Upper lobe of right lung (tissue), 1 donor: ENCODE measurements at places on chromosomes 11 and 22. TPM values are rescaled to one million over a fixed set of nuclear protein-coding genes. Genes with fewer than 3 reads are reported as not detected.
A peak's percentile ranks its signal among the peaks of the same experiment; 100 is the strongest.

- no peaks in the 10 kb centered on the region for H3K36me3 ChIP-seq
- H3K4me1 ChIP-seq: no peaks in the 10 kb centered on the region
- H3K4me3 ChIP-seq: no peak overlapping the region
Observed at GRCh38 chr11:110829873-110830272, 117.6 kb upstream of the ARHGAP20 start.

GRCh38 chr11:117195258-117195657 lies 3.9 kb upstream of the TAGLN start:
- peaks cover 37% of the 10 kb centered on the region for H3K36me3 ChIP-seq
- no peaks in the 10 kb centered on the region for H3K27me3 ChIP-seq
- H3K4me1 ChIP-seq: peaks cover 14% of the 10 kb centered on the region
- no peak overlapping the region for H3K27ac ChIP-seq
- no peak for DNase-seq

DNA sequence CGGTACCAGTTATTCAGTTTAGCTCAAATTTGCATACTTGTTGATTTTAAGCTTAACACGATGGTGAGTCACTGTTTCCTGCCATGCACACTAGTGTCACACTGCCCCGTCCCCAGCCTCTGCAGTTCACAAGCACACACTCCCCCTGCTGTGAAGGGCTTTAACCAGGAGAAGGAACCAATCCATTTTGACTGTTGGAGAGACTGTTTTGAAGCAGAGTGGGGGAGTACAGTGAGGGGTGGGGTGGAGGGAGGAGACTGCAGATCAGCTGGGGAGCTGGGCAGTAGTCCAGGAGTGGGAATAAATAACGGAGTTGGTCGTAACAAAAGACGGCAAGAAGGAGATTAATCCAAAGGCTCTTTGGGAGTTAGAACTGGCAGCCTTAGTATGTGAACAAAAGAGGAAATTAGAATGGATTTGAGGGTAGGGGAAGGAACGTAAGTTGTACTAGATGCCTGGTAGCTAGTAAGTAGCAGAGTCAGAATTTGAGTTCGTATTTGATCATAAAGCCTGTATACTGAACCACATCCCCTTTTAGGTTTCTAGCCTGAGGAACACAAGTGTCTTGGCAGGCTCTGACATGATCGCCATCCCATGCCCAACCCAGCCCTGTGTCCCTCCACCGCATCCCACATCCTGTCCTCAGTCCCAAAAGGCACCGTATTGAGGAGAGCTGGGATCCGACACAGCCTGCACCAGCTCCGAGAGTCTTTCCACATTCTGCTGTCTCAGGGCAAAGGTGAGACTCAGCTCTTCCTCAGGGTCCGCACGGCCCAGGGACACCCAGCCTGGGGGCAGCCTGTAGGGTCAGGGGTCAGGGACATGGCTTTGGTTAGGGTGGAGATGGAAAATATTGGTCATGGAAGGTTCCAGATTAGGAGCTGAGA lies 862 bp downstream of the TPP1 start:
- H3K4me1 ChIP-seq: peaks cover 9% of the 10 kb centered on the region
- peak overlapping the region; percentile 78 for H3K4me3 ChIP-seq
- DNase-seq: peak; percentile 65

DNA sequence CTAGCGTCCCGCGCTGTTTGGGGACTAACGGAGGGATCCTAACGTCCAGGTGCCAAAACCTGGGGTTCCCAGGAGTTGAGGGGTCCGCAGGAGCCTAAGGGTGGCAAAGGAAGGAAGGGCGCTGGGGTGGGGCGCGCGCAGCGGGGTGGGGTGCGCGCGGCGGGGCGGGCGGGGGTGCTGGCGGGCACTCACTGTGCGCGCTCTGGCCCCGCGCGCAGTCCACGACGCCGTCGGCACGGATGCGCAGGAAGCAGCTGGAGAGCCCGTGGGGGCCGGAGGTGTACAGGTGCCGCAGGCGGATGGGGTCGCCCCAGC lies 412 bp downstream of the FGF19 start:
- no peak overlapping the region for H3K4me3 ChIP-seq
- peaks cover 87% of the 10 kb centered on the region for H3K27me3 ChIP-seq
- no peak for DNase-seq
- H3K27ac ChIP-seq: no peak overlapping the region
- peaks cover 23% of the 10 kb centered on the region for H3K4me1 ChIP-seq

Gene RAC2
- 107 TPM for total RNA-seq

- DNase-seq: peak; percentile 67
- peak overlapping the region; percentile 15 for H3K4me3 ChIP-seq
- H3K27me3 ChIP-seq: no peaks in the 10 kb centered on the region
- H3K27ac ChIP-seq: peak overlapping the region; percentile 32
- H3K36me3 ChIP-seq: no peaks in the 10 kb centered on the region
Observed at GRCh38 chr11:2812371-2812991, 73.1 kb downstream of the CDKN1C start.

DNA sequence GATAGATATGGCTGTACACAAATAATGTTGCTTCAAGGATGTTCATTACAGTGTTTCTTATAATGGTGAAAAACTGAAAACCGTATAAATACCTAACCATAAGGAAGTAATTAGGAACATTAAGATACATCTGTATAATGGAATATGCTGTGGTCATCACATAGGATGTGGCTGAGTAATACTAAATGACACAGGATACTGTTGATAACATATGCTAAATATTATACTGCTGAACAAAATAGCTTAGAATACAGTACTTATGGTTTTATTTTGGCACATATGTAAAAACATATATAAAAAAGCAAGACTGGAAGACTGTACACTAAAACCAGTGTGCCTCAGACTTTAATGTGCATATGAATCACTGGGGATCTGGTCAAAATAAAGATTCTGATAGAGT lies 43.8 kb downstream of the FBXO7 start:
- no peaks in the 10 kb centered on the region for H3K36me3 ChIP-seq
- no peaks in the 10 kb centered on the region for H3K27me3 ChIP-seq
- no peak overlapping the region for H3K4me3 ChIP-seq
- no peaks in the 10 kb centered on the region for H3K4me1 ChIP-seq

DNA sequence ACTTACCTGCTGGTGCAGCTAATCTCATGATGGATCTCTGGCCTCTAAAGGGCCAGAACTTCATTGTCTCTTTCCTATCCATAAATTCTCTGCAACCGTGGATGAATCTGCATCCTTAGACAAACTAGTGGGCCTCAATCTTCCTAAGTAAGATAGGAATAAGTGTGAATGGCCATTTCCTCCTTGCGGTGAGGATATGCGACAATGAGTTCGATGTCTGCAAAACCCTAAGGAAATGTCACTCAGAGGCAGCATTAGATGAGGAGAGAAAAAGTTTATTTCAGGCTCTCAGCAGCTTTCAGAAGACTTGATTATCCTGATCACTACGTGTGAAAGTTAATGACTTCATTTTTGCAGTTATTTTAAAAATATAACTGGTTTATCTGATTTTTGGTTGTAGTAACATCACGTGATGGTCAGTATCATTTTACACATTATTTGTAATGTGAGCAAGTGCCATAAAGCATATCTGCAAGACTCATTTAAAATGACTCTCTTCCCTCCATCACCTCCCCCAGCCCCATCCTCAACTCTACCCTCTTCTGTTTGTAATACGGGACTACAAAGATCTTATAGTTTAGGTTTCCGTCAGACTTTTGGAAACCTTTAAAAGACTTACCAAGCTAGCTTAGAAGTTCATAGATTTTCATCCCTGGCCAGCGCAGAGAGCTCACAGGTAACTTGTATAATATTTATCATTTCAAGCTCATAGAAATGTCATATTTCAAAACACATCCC lies 10.2 kb downstream of the GRAP2 start:
- no peak for DNase-seq
- H3K4me1 ChIP-seq: no peaks in the 10 kb centered on the region
- no peak overlapping the region for H3K27ac ChIP-seq
- H3K4me3 ChIP-seq: no peak overlapping the region
- H3K36me3 ChIP-seq: no peaks in the 10 kb centered on the region
- peaks cover 40% of the 10 kb centered on the region for H3K27me3 ChIP-seq

- no peak overlapping the region for H3K4me3 ChIP-seq
- no peaks in the 10 kb centered on the region for H3K4me1 ChIP-seq
- H3K27me3 ChIP-seq: peaks cover 6% of the 10 kb centered on the region
- no peak for DNase-seq
Observed at GRCh38 chr11:123351375-123351774, 78.7 kb upstream of the GRAMD1B start.

DNA sequence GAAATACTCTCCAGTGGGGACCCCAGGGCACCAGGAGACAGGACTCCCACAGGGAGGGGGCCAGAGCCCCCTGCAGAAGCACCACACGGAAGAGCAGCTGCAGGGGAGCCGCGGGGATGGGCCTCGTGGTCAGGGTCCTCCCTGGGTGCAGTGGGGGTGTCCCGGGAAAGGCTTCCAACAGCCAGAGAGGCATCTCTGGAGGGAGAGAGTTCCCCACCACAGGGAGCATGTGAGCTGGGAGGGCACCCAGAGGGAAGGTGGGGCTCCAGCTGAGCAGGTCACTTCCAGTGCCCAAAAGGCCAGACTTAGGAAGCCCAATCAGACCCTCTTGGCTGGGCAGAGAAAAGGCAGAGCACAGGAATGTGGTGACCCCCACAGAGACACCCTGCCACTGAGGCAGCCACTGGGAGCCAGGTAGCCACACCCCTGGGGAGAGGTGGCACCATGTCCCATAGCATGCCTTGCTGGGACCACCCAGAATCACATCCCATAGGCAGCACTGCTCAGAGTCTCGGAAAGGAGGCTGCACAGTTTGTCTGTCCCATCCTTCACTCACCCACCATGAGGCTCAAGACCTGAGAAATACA lies 49.9 kb upstream of the LMO1 start:
- no peaks in the 10 kb centered on the region for H3K4me1 ChIP-seq
- no peaks in the 10 kb centered on the region for H3K36me3 ChIP-seq
- DNase-seq: peak; percentile 35
- H3K27me3 ChIP-seq: no peaks in the 10 kb centered on the region
- H3K27ac ChIP-seq: no peak overlapping the region

Gene PDGFB
- 29.8 TPM for total RNA-seq

DNA sequence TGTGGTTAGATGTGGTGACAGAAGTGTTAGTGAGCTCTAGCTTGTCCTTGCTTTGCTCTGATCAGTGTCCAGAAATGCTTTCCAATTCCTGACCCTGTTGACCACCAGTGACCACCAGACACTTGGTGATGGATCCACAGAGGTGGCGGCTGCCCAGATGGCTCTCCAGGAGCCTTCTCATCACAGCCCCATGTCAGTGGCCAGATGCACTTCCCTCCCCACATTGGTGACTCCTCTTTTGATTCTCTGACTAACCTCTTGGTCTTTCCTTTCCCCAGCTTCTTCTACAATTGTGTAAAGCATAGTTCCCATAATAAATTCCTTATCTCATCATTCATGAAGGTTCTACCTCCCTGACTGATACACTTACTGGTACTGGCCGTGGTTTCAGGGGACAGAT lies 40.1 kb upstream of the CXCR5 start:
- H3K27ac ChIP-seq: no peak overlapping the region
- H3K27me3 ChIP-seq: no peaks in the 10 kb centered on the region
- H3K4me3 ChIP-seq: no peak overlapping the region
- DNase-seq: no peak
- no peaks in the 10 kb centered on the region for H3K4me1 ChIP-seq

Gene LYVE1
- total RNA-seq: 108 TPM

DNA sequence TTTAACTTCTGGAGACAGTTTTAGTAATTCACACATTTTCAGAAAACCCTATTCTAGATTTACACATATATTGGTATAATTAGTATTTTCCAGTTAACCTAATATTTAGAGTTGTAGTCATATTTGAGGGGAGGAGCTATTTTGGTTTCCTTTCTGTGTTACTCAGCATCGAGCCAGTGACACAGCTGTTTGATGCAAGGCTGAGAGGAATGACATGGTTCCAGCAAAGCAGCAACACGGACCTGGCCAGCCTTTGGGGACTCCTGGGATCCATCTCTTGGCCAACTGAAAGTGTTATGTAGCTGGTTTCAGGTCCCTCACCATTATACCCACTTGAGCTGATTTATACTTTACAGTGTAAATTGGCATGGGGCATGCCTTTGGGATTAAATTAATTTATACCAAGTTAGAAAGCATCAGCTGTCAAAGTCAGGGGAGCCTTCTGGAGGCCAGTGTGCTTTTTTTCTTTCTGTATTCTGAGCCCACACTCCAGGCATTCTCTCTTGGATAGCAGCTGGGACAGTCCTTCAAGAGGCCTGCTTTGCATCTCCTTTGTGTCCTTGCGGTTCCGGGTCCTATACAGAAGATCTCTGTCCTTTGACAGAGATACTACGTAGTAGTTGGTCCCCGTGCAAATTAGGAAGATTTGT lies 91.3 kb upstream of the SLC25A18 start:
- DNase-seq: no peak
- no peak overlapping the region for H3K27ac ChIP-seq
- H3K4me3 ChIP-seq: no peak overlapping the region
- no peaks in the 10 kb centered on the region for H3K27me3 ChIP-seq
- no peaks in the 10 kb centered on the region for H3K36me3 ChIP-seq
- H3K4me1 ChIP-seq: no peaks in the 10 kb centered on the region

GRCh38 chr22:31748490-31748889 lies 1.4 kb downstream of the PRR14L start:
- H3K4me1 ChIP-seq: peaks cover 30% of the 10 kb centered on the region
- H3K27me3 ChIP-seq: no peaks in the 10 kb centered on the region
- no peak overlapping the region for H3K27ac ChIP-seq
- no peaks in the 10 kb centered on the region for H3K36me3 ChIP-seq
- DNase-seq: no peak
- H3K4me3 ChIP-seq: peak overlapping the region; percentile 100

Gene PDE3B
- total RNA-seq: 28.5 TPM

Gene BTBD18
- not detected for total RNA-seq

GRCh38 chr11:22192642-22193347 lies at the start of gene ANO5:
TSS of gene ANO5 (plus strand) at chr11:22193085. CDS start at chr11:22193493, 408 bp downstream.
- H3K4me1 ChIP-seq: peaks cover 14% of the 10 kb centered on the region
- no peaks in the 10 kb centered on the region for H3K36me3 ChIP-seq
- peak; percentile 85 for DNase-seq
- peak within 1 kb of the TSS; percentile 30 for H3K27ac ChIP-seq
- H3K27me3 ChIP-seq: no peaks in the 10 kb centered on the region

DNA sequence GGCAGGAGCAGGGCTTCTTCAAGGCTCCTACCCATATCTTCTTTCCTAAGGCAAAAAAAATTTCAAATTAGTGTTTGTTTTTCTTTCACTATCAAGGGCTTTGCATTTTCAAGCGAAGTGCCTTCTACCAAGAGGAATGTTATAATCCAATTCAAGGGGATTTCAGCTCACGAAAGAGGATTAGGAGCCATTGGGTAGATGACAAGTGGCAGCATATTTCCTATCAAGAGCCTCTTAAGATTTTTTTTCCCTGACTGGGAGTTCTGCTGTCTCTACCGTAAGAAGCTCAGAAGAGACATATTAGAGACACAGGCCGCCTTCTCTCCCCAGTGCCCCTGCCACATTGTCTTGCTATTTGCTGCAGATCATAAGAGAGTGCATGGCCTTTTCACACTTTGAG lies 55.9 kb upstream of the BMAL1 start:
- no peak overlapping the region for H3K4me3 ChIP-seq
- no peaks in the 10 kb centered on the region for H3K36me3 ChIP-seq
- no peaks in the 10 kb centered on the region for H3K27me3 ChIP-seq
- no peak for DNase-seq
